ENCODE measurements at places on chromosomes 2 and 18.
A peak's percentile ranks its signal among the peaks of the same experiment; 100 is the strongest.

DNA sequence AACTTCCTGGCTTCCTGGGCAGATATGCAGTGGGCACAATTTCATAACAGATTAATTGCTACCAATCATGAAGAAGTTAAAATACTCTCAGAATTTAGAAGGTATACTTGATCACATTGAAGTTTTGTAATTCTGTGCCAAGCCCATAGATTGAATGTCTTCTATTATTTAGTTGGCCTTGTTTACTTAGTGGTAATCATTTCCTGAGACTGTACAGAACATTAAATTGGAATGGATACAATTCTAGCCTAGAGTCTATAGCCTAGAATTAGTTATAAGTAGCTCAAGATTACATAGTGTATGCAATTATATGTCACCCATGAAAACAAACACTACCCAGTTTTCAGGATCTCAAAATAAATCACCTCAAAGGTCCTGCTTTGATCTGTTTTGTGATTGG lies 615.8 kb downstream of the XIRP2 start:
- no peak for DNase-seq

DNA sequence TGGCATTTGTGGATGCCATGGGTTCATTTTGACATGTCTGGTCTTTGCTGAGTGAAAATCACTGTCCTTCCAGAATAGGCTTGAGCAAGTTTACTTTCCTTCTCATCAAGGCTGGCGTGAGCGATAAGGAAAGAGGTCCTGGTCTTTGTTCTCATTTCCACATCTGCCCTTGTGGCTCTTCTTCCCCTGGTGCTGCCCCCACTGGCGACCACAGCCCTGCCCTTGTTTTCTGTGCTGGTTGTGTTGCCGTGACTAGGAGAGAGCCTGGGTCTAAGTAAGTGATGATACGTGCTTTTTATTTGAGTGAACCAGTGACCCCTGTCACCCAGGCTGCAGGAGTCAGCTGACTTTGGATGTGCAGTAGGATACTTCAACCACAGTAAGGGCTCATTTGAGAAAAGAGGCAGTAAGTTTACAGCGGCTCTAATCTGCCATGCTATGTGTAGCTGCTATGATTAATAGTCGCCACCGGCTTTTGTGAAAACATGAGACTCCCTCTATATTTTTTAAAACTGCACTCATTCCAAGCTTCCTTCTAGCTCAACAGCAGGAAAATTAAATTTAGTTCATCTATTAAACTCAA lies 441.7 kb downstream of the RNF144A start:
- DNase-seq: no peak

DNA sequence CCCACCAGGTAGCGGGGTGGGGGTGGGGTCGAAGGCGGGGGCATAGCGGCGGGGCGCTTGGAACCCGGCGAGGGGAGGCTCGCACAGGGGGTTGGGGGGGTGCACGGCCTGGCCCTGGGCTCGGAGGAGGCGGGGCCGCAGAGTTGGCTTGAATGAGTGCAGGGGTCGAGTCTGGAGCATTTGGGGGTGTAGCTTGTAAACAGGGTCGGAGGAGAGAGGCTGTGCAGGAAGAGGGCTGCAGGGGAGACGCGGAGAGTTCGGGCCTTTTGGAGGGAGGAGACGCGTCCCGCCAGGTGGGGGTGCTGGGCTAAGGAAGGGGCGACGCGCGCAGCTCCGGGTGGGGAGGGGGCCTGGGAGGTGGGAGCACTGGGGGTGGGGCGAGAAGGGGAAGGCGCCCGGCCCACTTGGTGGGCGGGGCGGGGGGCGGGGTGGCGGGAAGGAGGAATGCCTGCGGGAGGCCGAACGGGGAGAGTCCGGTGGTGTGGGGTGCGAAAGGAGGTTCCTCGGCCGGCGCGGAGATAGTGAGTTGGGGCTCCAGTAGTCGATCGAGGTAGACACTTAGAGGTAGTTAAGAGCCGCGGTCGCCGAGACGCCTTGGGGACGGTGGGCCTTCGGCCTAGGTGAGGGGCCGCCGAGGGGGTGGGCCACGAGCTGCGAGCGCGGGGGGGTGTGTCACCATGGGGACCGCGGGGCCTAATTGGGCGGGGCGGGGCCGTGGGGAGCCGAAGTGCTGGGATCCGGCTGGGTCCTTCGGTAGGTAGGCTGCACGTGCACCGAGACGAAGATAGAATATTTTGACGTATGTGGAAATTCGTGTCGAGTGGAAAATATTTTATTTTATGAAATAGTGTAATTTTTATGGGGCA lies 774 bp downstream of the MSH6 start:
- DNase-seq: peak; percentile 60

DNA sequence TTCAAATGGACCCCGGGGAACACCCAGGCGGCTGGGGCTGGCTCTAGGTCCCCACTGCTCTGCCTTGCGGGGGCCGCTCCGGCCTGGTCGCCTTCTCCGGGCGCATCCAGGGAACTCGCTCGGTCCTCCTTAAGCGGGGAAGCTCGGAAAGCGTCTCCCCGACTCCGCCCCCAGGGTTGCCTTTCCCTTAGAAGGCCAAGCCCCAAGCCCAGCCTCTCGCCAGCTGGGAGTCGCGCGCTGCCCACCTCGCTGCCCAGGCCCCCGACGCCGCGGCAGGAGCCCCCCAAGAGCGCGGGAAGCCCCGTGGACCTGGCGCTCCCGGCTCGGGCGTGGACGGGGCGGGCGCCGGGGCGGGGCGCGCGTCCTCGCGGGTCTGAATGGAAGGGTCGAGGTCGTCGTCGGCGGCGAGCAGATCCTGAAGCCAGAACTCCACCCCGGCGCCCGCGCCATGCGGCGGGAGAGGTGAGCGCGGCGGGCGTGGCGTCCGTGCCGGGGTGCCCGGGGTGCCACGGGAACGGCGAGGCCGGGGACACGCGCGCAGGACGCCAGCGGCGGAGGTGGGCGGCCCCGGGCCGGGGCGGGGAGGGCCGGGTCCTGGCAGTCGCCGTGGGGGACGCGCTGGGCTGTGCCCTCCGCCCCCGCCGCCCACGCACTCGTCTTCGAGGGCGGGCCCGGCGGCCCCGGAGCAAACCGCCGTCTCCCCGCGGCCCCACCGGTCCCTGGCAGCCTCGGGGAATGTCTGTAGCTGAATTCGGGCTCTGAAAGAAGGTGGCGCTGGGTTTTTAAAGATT lies at the start of gene BOK:
Gene BOK, plus strand, starts transcription at position 214 of the 791 bp plus-strand sequence. CDS start 739 bp downstream, outside the sequence.
- no peak for DNase-seq

- no peak for DNase-seq
Observed at GRCh38 chr2:176126929-176127773, 2.4 kb upstream of the HOXD8 start.

DNA sequence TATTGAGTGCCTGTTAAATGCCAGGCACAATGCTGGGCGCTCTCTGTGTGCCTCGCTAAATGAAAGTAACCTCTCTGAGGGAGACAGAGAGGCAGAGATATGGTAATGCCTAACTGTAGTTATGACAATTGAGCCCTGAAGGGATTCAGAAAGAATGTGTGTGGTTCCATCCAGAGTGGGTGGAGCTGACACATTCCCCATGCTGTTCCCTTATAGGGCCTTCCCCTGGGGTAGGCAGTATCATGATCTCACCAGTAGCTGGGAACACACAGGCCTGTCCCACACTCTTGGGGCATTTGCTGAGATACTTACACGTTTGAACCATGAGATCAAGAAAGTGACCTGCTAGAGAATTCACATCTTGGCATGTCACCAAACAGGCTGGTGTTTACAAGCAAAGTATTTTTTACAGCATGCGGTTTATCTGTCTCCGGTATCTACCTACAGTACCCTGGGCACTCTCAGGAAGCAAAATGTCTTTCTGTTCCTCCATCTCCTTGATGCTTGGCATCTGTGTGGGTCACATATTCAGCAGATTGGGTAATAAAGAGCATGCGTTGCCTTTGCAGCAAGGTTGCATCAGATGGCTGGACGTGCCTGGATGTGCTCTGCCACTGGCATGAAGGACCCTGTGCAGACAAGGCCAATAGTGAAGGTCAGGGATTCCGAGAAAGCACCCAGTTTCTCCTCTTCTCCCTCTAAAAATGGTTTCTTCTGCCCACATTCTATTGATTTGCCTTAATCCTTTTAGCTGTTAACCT lies 9.4 kb downstream of the CTIF start:
- peak; percentile 34 for DNase-seq

GRCh38 chr18:21270453-21270852 lies 28.4 kb downstream of the GREB1L start:
- no peak for DNase-seq

DNA sequence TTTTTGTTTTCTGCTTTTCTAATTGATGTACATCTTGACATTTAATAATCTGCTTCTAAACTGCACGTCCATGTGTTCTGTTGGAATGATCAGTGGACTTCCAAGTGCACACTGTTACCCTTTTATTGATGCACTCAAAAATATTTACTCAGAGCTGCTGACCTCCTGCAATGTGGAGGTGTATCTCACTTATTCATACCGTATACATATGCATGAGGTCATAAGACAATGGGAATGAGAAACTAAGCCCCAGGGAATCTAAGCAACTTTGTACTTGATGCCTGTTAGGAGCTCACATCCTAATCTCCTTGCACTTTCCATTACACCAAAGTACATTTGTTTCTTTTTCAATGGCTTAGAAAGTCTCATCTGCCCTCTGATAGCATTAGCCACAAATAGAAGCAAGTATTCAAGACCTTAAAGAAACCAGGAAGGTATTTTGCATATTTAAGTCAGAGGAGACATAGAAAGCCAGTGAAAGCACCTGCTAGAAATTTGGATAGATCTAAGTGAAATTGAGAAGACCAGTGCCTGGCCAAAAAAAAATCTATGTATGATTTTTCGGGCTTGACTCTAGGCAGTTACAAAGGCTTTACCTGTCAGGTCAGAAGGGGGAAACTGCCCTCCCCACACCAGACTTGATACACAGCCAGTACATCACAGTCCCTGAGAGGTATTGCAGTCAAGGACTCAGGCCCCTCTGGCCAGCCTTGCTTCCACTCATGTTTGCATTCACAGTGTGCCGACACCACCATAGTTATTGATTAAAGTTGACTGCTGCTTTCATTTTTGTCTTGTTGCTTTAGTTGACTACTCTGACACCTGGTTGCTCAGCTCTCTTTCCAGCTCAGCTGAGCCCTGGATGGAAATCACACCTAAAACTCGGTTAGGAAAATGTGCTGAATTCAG lies 391.7 kb upstream of the CYRIA start:
- no peak for DNase-seq

DNA sequence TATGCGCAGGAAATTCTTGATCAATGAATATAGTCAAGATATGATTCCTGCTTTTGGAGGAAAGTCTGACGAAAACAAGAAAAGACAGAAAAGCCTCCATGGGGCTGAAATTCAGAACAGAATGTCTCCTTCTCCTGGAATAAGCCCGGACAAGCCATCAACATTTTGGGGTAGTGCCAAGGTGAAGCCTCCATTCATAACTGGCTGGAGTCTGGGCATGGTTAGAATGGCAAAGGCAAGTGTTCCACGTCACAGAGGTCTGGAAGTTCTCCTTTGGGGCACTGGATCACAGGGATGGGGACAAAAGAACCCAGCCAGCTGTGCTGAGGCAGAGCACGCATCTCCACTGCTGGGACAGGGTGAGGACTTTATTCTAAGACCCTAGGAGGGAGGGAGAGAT lies 505.7 kb downstream of the CMPK2 start:
- no peak for DNase-seq

Data from GF-D8 (cell line).